ENCODE measurements at places on chromosomes 2 and 18.

DNA sequence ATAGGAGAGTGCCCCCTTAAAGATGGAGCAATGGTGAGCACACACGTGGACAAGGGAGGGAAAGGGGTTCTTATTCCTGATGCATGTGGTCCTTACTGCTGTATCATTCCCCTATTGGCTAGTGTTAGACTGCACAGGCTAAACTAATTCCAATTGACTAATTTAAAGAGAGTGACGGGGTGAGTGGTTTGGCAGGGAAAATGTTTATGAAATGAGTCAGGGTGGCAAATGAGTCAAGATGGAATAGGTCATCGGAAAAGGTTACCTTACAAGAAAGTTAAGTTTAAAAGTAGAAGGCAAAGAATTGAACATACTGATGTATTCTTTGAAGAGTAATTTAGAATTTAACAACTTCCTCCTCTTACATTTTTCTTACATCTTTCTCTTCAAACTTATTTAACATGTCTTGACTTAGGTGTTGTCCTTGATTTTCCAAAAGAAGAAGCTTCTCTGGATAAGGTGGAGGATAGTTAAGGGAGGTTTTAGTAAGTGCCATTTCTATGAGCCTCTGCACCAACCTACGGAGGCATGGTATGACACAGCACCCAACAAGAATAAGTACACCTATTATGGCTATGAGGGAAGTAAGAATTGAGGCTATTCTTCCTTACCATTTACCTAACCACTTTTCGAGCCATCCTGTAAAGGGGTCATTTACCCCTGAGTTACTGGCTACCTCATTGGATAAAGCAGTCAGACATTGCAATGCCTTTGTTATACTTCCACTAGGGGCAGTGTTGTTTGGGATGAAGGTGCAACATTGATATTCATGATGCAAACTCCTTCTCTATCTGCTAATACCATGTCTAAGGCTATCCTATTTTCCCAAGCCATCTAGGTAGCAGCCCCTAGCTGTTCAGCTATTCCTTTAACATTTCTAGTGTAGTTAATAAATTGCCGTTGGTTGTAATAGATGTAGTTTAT lies 1345.8 kb upstream of the LRRTM1 start:
- no peak for DNase-seq

GRCh38 chr2:121080013-121080772 lies 204.8 kb downstream of the TFCP2L1 start:
- DNase-seq: peak; percentile 51

GRCh38 chr18:75462178-75462832 lies 34.8 kb upstream of the SMIM21 start:
- DNase-seq: no peak

DNA sequence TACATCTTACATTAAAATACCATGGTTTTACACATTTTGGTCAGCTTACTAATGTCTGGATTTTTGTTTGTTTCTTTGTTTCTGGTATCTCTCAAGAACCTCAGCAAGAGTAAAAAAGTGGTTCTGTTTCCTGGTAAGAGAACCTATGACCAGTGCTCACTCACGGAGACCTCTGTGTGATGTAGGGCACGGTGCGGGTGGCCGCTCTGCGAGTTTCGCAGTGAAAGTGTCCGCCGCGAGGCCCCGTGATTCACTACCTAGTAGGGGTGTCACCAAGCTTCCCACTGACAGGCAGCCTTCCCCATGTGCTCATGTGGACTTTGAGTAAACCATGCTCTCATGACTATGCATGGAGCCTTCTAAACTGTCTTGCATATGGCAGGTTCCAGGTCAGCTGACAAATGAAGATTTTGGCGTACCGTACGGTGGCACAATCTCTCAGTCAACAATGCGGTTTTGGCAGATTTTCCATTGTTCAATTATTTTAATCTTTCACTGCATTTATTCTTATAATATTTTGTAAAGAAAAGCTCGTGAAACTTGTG lies 137.3 kb downstream of the DCDC2C start:
- no peak for DNase-seq

DNA sequence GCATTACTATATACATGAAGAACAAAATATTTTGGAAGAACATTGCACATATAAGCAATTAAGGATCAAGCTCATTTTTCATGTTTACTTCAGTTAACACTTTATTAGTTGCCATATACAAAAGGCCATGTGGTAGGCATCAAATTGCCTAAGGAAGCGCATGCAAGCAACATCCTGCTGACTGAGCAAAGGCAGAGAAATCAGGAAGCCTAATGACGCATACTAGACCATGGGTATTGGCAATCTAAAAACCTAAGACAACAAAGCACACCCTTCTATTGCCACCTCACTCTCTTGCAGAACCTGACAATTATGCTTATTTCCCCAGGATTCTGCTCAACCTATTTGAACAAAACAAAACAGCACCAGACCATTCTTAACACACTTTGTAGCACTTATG lies 171.9 kb downstream of the STK39 start:
- DNase-seq: no peak

DNA sequence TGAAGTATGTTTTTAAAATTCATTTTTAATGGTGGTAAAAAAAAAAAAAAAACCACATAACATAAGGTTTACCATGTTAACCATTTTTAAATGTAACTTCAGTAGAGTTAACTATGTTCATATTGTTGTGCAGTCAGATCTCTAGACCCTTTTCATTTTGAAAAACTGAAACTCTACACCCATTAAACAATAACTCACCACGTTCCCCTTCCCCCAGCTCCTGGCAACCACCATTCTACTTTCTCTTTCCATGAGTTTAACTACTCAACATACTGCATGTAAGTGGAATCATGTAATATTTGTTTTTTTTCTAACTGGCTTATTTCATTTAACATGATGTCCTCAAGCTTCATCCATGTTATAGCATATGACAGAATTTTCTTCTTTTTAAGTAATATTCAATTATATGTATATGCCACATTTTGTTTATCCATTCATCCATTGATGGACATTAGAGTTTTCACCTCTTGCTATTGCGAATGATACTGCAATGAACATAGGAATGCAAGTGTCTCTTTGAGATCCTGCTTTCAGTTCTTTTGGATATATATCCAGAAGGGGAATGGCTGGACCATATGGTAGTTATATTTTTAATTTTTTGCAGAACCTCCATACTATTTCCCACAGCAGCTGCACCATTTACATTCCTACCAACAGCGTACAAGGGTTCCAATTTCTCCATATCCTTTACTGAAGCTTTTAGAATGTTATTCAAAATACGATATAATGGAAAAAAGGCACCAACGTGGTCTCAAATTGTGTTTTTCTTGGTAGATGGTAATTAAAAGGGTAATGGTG lies 91.0 kb downstream of the SPTBN1 start:
- DNase-seq: no peak

- DNase-seq: no peak
Measured at GRCh38 chr2:102677244-102678215, 58.2 kb downstream of the SLC9A2 start.

DNA sequence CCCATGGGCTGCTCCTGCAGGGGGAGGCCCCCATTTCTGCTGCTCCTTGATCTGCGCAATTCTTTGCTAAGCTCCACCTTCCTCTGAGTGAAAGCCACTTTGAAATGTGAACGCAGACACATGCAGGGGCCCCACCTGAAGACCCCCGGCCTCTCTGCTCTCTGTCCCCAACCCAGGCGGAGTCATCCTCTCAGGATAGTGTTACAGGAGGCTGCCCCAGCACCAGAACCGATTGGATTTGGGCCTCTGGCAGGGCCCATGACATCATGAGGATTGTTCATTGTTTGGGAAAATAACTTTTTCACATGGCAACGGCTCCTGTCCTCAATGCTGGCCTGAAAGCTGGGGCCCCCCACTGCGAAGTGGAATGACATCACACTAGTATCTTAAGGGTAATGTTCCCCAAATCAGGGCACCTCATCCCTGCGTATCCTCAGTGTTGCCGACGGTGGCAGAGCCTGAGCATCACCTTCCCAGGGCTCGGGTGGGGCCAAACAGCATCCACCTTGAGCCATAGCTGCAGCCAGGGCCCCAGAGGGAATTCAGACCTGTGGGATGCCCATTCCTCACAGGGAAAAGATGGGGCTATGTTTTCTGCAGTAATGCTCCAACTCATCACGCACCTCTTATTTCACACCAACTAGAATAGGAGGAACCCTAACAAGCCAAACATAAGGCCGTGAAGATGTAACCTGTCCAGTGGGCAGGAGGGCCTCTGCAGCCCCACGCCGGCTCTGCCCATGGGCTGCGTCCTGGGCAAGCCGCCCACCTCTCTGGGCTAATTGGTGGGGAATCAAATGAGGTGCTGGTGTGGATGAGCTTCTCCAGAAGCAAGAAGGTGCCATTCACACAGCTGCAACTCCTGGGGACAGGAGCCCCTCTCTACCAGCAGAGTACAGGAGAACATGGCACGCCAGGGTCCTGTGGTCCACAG lies 2.7 kb upstream of the ERFE start:
- DNase-seq: no peak

DNA sequence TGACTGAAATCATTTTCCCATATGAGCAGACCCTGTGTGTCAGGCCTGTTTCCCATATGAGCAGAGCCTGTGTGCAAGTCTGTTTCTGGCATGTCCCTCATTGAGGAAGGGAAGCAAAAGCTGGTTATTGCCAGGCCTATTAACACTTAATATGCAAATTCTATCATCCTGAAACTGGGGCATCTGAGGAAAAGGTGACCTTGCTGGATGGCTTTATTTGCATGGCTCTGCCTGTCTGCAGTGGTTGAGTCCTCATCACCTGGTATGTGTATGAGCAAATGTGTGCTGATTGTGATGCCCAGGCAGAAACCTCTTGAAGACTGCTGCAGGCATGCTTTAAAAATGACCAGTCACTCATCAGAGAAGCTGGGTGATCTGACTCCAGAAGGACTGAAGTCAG lies 31.2 kb downstream of the EIF4E2 start:
- DNase-seq: no peak

DNA sequence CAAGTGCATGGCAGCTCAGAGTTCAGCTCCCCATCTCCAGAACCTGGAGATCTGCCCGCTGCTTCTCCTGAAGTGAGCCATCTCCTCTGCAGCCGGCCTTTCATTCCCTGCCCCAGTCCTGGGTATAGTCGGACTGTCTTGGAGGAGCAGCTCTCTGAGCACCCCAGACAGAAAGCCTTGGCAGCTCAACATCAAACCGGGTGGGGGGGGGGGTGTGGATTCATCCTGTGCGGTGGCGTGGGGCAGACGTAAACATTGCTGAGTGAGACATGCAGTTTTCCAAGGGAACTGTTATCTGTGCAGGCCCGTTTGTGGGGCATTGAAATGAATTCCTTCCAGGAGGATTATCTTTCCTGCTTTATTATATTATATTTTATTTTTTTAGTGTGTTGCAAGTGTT lies 125.9 kb upstream of the MYCN start:
- DNase-seq: no peak

- no peak for DNase-seq
Measured at GRCh38 chr2:9889812-9890261, 46.6 kb downstream of the TAF1B start.

DNA sequence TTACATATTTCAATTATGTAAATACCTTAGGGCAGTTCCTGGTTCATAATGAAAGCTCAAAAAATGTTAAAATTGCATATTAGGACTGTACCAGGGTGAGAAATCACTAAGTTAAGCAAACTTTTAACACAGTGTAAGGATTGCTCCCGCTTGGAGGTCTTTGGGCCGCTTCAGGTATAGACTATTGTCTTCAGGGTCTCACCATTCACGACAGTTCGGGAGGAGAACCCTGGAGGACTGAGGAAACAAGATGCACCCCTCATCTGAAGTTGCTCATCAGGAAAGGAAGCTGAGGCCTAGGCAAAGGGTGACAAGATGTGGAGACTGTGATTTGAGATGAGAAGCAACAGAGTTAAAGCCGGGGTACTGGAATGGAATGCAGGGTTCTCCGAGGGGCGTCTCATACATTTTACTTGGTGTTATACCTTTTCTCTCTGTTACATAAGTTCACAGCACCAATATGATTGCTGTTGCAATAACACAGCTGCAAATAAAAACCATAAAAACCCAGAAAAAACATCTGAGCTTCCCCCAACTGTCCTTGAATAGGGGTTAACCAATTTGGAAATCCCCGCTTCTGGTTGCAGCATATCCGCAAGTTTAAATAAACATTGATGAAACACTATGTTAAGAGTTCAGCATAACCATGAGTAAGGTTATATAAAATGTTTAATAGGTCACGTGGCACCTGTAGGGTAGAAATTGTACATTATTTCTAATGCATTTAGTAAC lies 40.1 kb downstream of the FBXO48 start:
- DNase-seq: no peak

- DNase-seq: peak; percentile 29
Measured at GRCh38 chr2:157784169-157784822, 91.8 kb downstream of the ACVR1 start.

DNA sequence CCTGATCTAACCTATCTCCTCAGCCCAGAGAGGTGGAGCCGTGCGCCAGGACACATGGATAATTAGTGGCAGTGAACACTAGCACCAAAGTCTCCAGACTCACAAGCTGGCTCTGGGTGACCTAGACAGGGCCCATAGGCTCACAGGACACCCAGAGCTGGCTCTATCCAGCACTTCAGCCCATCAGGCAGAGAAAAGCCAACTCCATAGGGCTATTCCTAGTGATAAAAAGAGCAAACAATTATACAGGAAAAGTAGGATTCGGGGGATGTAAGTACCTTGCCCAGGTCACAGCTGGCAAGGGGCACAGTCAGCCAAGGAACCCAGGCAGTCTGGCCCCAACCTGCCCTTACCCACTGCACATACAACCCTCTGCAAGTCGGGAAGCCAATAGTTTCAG lies 178.6 kb downstream of the TNS1 start:
- no peak for DNase-seq

DNA sequence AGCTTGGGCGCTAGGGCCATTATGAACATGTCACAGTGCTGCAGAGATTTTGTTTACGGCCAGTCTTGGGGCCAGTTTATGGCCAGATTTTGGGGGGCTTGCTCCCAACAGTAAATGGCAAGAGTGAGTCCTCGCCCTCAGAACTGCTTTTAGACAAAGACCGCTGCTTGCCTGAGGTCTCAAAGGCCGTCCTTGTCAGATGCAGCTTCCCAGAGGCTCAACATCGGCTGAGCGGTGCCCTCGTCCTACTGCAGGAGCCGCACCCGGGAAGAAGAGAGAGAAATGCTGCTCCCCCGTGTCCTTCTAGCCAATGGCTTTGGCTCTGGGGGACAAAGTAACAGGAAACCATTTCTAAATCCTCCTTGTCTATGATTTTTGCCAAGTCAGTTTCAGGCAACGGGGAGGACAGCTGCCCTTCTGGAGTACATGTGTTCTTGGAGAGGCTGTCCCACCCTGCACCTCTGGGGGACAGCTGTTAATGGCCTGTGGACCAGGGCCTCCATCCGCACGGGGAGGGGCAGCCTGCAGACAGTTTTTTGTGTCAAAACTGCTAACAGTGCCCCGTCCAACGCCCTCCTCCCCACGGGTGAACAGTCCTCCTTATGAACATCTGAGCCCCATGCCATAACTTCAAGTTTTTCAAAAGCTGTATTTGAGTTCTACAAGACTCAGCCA lies 66.1 kb downstream of the C18orf63 start:
- no peak for DNase-seq

Data from pons (tissue), 1 donor.